ENCODE measurements at places on chromosomes 13 and 19. TPM values are rescaled to one million over a fixed set of nuclear protein-coding genes. Genes with fewer than 3 reads are reported as not detected.

The TEX30 gene
- 11.6 TPM for total RNA-seq

The GIPR gene
- not detected for total RNA-seq

The CCDC9 gene
- total RNA-seq = 6.9 TPM

The MTMR6 gene
- 20.1 TPM for total RNA-seq

The KCNN4 gene
- 0.27 TPM for total RNA-seq

The ZSWIM9 gene
- 1.3 TPM for total RNA-seq

The FFAR1 gene
- total RNA-seq = not detected

The ZNF208 gene
- total RNA-seq = not detected

The RNF17 gene
- not detected for total RNA-seq

The RDH8 gene
- not detected for total RNA-seq

The CBY2 gene
- total RNA-seq = not detected

The ZNF540 gene
- 1.3 TPM for total RNA-seq

The OR10H1 gene
- total RNA-seq = not detected

The SIGLEC5 gene
- not detected for total RNA-seq

The TMIGD2 gene
- total RNA-seq = 0.57 TPM

The LMTK3 gene
- total RNA-seq = 0.05 TPM

The SLC5A5 gene
- not detected for total RNA-seq

The ADGRE3 gene
- total RNA-seq = not detected

The FSD1 gene
- 2.6 TPM for total RNA-seq

The ZNF345 gene
- 1.7 TPM for total RNA-seq

The ZNF85 gene
- 8.8 TPM for total RNA-seq

The GJB2 gene
- 0.05 TPM for total RNA-seq

The IL17D gene
- total RNA-seq = 6.9 TPM

The AKAP8 gene
- total RNA-seq = 25.0 TPM
